Right atrium auricular region (tissue), 2 donors: ENCODE measurements at places on chromosomes 2 and 18.

DNA sequence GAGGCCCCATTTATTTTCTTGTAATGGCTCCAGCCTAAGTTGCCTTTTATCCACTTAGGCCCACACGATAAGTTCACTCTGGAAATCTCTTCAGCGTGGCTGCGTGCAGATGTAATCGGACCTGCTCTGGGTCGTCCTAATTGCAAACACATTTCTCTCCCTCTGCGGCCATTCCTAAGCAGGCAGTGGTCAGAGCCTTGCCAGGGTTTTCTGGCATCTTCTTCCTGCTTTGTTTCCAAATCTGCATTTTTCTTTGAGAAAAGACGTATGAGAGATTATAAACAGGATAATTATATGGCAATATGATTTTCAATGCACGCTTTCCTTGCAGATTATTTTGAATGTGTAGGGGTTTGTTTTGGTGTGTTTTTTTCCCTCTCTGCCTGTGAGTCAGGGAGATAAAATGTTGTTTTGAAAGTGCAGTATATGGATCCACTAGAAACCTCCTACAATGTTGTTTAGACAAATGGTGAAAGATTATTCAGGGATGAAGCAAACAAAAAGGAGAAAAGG, 239.4 kb upstream of the TANK start:
- DNase-seq, result no peak

- DNase-seq, result no peak
Observed at GRCh38 chr2:66512626-66513025, 77.7 kb downstream of the MEIS1 start.

DNA sequence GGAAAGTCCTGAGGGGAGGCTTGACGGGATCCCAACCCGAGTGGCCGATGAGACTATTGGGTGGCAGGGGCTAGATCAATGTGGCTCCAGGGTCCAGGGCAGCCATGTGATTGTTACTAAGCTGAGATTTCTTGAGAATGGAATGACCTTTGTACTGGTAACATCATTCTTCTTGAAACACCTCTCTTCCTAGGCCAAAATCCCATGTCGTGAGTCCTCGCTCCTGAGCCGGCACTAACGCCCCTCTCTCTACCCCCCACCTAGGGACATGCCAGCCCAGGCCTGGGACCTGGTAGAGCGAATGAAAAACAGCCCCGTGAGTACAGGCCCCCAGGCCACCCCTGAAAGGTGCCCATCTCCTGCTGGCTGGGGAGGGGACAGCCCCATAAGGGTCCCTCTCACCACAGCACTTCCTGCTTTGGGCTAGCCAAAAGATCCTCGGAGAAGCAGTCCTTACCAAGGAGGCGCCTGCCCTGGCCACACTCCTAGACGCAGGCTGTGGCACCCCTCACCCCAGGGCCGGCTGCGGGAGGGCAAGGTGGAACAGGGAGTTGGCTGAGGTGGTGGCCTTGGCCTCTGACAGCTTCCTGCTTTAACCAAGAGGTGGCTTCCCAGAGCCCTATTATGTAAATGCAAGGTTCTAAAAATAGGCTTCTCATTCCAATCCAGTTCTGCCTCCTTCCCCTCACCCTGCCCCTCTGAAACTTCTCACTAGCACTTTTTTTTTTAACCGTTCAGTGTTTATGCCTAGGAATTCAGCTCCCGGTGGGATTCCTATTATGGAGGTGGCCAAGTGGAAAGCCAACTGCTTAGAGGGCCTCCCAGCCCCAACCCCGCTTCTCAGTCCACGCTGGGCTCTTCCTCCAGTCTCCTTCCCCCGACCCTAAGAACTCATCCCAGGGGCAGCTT, 126.6 kb upstream of the PPP1CB start:
- DNase-seq, result no peak

- peak; percentile 42 for DNase-seq
Observed at GRCh38 chr2:128438091-128438490, 119.4 kb upstream of the HS6ST1 start.

DNA sequence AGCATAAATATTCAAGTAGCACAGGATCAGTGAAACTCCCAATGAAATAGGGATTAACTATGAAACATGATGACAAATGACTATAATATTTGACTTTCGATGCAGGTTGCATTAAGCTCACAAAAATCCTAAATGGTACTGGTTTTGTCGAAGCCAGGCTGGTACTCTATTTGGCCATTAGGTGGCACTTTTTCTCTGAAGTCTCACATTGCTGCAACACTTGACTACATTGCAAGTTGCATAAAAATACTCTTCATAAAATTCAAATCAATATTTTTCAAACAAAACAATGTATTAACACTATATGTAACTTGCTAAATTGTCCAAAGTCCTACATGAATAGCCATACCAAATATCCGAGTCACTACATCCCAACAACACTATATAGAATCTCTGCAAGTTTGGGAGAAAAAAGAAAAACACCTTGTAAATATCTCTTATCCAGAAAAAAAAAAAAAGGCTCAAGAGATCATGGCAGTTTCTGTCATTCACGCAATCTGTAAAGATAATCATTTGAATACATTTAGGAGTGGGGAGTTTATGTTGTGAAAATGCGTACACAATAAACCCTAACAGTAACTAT, 9.5 kb downstream of the RTTN start:
- no peak for DNase-seq

DNA sequence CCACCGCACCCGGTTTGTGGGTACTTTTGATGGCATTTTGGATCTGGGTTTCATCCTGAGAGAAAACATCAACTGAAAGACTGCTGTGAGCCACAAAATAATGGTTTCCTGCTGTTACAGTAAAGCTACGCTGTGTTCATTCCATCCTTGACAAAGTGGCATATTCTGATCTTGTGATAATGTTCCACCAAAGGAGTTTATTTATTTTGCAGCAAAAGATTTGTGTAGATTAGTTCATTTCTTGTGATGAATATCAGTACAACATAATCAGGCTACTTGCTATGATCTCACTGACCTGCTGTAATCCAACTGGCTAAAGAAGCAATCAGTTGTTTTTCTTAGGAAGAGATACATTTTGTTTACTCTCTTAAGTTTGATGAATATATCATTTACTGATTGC, 45.0 kb downstream of the EEF1B2 start:
- DNase-seq, result no peak

DNA sequence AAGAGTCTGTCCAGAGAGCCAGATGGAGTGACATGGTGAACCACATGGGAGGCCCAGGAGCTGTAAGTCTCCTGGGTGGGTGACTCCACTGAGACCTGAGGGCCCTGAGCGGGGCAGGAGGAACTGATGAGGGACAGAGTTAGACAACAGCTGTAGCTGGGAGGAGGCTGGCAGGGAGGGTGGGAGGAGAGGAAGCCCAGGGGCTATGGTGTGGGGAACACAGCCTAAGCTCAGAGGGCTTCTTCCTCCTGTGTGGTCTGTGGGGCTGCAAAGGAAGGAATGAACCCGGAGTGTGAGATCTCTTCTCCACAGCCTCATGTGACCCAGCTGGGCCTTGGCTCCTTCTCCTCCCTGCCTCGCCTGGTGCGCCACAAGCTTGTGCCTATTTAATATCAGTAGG, 395.6 kb upstream of the HS6ST1 start:
- peak; percentile 46 for DNase-seq

- DNase-seq, result peak; percentile 69
Observed at GRCh38 chr2:41998186-41999127, 49.4 kb upstream of the PKDCC start.

- no peak for DNase-seq
Observed at GRCh38 chr2:143645921-143646645, 516.9 kb downstream of the ARHGAP15 start.

- DNase-seq, result no peak
Observed at GRCh38 chr2:114651933-114652332, 209.5 kb downstream of the DPP10 start.

DNA sequence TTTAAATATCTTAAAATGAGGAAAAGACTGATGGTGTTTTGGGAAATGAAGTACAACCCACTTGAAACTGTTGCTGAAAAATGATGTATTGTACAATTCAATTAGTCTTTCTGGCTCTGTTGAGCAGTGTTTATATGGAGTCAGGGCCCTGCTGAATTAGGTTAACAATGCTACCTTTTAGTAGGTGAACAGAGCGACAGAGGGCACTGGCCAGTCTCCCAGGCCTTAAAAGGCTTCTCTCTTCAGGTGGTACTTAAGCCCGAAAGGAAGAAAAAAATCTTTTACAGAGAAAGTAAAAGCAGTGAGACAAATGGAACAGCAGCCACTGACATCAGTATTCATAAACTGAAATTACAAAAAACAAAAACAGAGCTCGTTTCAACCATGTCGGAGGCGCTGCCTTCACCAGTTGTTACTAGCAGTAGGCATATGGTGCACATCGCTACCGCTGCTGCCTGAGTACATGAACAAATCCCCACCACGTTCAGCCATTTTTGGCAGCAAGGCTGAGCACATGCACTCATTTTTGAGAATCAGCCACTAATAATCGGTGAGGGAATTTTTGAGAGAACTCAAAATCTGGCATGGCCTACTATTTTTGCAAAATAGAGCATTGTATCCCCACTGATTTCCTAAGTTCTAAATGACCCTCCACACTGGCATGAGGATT, 91.8 kb downstream of the PLEKHM3 start:
- no peak for DNase-seq

DNA sequence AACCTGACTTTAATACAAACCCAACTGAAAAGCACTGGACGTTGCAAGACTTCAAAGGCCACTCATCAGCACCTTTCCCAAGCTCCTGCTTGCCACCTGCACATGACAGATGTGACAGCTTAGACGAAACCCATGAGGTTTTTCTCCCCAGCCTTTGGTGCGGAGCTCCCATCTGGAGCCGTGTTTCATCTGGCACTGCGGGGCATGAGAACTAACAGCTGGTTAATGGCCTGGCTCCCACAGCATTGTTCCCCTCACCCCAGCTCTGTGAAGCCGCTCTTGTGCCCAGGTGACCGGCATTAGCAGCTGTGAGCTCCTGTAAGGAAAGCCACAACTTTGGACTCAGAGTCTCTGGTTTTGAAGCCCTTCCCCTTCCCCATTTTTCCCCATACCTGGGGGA, 50.9 kb downstream of the GALR1 start:
- no peak for DNase-seq

GRCh38 chr2:68935471-68935870, 17.2 kb downstream of the GKN2 start:
- DNase-seq, result no peak

GRCh38 chr2:211259831-211260476, 703.6 kb downstream of the CPS1 start:
- no peak for DNase-seq
